ENCODE measurements at places on chromosomes 6 and 20.

DNA sequence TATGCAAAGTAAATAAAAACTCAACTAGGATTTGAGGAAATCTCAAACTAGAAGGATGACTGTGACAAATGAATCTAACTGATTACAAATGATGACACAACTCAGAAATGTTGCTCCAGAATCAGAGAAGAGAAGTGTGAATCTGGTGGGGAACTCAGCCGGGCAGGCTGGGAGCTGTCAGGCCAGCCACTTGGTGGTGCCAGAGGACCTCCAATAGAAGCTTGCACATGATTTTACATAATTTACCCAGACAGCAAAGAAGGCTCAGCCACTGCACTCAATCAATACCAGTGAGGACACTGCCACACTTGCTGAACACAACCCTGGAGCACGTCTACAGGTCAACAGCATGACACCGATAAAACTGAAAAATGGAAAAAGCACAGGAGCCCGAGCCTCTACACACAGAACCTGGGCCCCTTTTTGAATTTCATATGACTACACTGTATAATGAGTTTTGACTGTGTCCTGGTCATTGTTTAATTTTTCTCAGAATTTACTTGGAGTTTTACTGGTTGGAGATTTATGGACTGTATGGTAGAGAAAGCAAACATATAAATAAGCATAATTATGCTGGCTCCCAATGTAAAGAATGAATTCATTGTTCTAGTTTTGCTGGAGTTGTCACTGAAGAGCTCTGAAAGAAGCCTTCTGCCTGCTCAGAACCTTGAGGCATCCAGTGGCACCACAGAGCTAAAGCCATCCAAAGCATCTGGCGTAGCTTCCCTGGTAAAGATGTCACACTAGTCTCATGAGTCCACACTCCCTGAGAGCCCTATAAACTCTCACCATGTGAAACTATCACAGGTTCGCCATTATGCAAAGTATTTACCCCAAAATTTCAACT is 296.5 kb downstream of the THBS2 start:
- DNase-seq, result peak; percentile 40

- no peak for DNase-seq
These were observed 18.5 kb downstream of the CUL9 start for GRCh38 chr6:43200541-43200940.

DNA sequence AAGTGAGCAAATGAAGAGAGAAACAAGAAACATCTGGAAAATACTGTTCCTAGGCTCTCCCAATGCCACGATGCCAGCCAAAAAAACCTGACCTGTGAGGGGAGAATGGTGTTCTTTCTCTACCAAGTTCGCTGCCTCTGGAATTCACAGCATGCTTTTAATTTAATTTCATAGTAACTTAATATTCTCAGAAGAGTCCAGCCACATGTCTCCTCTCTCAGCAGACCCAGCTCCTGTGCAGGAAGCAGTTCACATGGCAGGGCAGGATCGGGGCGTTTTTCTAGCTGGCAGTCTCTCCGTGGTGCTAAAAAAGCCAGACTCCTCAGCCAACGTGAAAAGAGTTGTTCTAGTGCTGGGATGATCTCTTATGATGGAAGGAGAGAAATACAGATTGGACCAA is 57.5 kb downstream of the BFSP1 start:
- no peak for DNase-seq

DNA sequence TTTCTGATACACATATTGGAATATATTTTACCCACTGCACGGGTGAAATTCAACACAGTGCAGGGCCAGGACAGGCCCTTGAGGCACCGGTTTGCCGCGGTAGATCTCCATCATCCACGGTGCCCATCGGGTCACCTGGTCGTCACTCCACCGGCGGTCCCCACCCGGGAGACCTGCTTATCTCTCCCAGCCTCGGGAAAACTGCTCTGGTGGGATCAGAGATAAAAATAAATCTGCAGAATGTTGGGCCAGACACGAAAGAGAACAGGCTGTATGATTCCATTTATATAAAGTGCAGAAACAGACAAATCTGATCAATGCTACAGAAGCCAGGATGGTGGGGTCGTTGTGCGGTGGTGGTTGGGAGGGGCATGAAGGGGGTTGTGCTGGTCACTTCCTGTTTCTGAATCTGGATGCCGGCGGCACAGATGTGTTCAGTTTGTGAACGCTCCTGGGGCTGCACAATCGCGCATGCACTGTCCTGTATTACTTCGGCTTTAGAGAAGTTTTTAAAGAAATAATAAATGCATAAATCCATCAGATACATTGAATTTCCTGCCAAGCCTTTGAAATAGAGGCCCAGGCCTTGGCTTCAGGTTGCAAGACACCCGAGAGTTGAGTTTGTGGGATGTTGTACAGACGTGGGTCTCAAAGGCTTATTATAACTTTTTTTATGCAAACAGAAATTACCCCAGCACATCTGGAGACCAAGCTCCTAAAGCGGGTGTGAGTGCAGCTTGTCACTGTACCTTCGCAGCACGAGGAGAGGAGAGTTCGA is 54.3 kb downstream of the ANKRD60 start:
- DNase-seq, result no peak

GRCh38 chr6:28977341-28978132 is 27.6 kb downstream of the ZNF311 start:
- no peak for DNase-seq

DNA sequence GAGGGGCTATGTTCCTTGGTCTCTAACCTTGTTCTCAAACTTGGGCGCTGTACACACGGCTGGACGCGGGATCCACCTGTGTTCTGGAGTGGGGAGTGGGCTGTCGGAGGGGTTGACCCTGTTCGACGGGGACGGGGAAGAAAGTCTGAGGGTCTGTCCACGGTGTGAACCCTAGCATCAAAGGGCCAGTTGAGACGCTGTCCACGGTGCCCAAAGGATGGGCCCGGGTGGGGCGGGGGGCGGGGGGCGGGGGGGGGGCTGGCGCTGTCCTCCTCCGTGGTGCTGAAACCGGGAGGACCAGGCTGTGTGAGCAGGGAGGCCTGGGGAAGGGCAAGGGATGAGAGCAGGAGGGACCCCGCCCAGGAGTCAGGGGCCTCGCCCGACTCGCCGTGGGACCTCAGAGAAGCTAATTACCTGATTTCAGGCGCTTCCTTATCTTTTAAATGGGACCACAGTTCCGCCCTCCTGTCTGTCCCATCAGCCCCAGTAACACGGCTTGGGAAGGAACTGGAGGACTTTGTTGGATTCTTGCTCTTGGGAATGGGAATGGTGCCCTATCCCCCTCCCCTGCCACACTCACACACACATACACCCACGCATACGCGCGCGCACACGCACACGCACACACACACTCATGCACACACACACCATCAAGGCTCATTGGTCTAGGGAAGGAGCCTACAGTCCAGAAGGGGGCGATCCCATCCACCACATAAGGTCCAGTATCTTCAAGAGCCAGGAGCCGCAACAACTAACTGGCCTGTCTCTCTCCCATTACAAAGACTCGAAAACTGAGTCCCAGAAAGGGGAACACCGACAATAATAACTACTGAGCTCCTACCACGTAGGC is 1.0 kb upstream of the VSTM2L start:
- no peak for DNase-seq

DNA sequence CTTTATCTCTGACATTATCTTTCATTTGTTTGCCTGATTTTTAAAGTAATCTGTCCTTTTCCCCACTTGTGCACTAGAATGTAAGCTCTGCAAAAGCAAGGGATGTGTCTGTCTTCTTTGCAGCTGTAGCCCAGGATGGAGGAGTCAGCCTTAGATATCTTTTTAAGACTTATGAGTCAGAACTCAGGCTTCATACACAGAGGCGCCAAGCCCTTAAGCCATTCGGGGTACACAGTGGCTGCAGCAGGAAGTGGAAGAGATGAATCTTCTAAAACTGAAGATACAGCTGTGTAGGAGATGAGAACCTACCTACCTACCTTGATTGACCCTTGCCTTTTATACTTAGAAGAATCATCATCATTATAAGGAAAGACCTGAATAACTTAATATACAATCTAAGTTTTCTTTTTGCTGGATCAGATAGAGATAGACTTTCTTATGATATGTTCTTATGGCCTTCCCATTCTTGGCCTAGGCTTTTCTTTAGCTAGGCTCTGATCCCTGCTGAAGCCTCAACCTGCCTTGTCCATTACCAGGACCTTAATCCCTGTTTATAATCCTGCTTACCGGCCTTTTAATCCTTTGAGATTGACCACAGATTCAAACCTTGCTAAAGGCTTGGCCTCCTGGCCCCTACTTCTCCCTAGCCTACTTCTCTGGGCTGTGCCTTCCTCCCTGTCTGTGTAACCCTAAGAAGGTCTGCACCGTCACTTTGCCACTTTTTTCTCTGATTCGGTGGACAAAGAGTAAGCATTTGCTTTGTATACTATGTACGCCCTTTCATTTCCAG is 304.5 kb downstream of the PRL start:
- no peak for DNase-seq

DNA sequence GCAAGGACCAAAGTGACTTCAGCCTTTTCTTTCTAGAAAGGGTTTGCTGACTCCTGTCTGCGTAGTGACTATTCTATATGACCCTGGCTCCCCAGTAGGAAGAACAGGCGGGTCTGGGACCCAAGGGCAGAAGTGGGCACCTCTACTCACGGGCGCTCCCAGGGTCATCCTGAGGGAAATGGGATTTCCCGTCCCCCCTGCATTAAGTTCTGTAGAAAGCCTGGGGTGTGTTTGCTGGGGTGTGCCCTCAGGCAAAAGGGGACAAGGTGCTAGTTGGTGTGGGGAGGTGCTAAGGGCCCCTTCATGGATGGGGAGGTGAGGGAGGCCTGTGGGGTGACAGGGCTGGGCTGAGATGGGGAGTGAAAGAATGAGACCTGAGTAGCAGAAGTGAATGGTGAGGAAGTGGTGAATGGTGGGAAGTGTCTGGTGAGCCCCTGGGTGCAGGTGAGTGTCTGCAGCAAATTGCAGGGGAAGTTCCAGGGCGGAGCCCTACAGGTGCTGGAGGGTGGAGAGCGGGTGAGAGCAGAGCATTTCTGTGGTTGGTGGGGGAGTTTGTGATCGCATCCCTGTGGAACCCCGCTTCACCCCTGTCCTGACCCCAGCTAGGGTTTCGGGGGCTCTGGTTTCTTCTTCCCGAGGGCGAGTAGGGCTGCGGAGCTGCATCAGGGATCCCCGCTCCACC is 21.1 kb downstream of the RAET1L start:
- DNase-seq, result peak; percentile 74

- no peak for DNase-seq
These were observed 108.4 kb downstream of the HUS1B start for GRCh38 chr6:548517-548916.

DNA sequence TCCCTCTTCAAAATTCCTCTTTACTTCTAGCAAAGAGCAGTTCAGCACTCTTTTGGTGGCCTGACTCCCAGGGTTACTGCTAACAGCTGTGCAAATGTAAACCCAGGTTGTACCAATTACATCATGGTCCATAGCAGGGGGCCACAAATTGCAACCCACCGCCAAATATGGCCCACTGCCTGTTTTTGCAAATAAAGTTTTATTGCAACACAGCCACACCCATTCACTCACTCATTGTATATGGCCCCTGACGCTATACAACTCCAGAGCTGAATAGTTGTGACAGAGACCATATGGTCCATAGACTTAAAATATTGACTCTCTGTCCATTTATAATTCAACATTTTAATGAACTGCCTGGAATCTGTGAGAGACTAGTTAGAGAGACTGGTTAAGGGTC is 233.4 kb downstream of the NFATC2 start:
- DNase-seq, result no peak

DNA sequence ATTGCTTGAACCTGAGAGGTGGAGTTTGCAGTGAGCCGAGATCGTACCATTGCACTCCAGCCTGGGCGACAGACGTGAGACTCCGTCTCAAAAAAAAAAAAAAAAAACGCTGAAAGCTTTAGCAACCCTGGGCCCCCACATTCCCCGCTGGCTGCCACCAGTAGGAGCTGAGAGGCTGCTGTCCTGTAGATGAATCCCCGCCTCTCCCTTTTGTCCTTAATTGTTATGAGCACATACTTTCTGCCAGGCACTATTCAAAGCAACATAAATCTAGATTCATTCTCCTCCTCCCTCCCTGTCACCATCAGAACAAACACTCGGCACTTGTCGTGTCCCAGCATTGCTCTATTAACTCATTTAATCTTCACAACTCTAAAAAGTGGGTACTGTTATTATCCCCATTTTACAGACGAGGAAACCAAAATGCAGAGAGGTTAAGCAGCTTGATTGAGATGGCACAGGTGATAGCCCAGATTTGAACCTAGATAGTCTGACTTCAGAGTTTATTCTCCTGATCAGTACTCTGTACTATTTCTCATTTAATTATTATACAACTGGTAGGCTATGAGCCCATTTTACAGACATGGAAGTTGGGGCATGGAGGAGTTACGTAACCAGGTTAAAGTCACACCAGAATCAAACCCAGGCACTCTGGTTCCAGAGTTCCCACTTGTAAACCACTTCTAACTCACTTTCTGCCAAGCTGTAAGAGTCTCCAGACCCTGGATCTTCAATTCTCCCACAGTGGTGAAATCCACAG is 97.4 kb downstream of the EYA2 start:
- no peak for DNase-seq

DNA sequence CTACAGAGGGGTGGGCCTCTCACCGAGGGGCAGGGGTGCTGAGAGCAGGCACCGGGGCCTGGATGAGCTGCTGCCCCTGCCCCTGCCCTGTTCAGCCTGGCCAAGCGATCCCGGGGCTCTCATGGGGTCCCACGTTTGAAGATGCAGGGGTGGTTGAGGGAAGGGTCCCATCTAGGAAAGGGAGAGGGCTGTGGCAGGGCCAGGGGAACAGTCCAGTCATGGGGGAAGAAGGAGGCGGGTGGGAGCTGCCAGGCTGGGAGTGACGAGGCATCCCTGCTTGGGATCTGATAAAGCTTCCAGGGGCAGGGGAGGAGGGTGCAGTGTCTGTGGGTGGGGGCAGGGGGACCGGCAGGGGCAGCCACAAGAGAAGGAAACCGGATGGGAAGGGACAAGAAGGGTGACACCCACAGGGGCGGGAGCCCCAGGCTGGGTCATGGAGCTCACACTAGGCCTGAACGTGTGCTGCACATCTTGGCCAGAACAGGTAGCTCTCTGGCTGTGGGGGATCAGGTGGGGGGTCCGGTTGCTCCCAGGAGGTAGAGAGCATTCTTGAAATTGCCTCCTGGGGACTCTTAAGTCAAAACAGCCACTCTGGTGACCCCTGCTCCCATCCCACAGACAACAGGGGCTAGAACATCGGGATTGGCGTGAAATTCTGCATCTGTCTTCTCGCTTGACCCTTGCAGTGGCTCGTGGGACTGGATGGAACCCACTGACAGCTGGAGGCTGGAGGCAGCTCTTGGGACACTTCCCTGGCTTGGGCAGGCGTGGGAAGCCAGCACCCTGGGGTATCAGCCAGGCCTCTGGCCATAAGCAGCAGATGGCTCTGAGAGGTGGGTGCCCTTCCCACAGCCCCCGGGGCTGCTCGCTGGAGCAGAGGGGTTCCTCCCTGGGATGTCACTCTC is 58.0 kb upstream of the GATA5 start:
- DNase-seq, result no peak

- no peak for DNase-seq
These were observed 13.5 kb upstream of the SEMG1 start for GRCh38 chr20:45193331-45193730.

Measured in CD4-positive, alpha-beta T cell treated with Interleukin-1 beta for 1 hour (primary cell).